ENCODE measurements at places on chromosomes 1 and 21. TPM values are rescaled to one million over a fixed set of nuclear protein-coding genes. Genes with fewer than 3 reads are reported as not detected.
A peak's percentile ranks its signal among the peaks of the same experiment; 100 is the strongest.

- DNase-seq, result no peak
These were observed 63.9 kb upstream of the EFHD2 start for GRCh38 chr1:15345705-15346345.

GRCh38 chr1:172499636-172500141 is 33.3 kb upstream of the SUCO start:
- DNase-seq, result peak; percentile 100

Gene PALMD
- total RNA-seq, result 8.2 TPM

- no peak for DNase-seq
These were observed 239.6 kb upstream of the FOXD3 start for GRCh38 chr1:63082766-63083165.

DNA sequence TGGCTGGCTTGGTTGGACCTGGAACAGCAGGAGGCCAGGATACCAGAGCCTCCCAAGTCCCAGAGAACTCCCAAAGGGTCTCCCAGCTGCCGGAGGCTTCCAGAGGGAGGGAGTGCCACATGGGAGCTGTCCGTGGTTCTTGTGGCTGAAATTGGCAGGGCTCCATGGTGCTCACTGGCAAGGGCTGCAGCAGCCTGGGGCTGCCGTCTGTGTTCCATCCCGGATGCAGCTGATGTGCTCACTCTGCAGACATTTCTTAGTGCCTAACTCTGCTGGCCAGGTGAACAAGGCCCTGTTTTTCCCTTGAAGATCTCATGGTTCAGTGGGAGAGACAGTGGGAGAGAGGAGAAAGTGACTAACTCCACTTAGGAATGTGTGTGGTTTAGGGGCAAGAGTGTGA is 261.1 kb downstream of the CAMTA1 start:
- peak; percentile 59 for DNase-seq

DNA sequence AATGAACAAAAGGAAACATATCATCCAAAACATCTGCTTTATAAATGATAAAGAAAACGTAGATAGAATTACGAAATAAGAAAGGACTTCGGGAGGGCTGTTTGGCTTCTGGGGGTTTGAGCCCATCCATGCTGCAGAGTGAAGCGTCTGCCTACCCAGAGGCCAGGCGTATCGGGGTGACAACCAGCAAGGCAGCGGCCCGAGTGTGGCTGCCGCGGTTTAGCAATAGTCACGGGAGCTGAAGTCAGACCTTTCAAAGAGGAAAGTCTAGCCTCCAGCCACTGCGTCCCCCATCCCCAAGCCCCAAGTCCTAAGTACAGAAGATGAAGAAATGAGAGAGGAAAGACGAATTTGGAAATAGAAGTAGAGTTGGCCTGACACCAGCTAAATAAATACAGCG is 8.6 kb downstream of the SLC37A1 start:
- DNase-seq, result no peak

GRCh38 chr1:158087320-158087927 is 93.3 kb upstream of the CD1D start:
- DNase-seq, result peak; percentile 87

DNA sequence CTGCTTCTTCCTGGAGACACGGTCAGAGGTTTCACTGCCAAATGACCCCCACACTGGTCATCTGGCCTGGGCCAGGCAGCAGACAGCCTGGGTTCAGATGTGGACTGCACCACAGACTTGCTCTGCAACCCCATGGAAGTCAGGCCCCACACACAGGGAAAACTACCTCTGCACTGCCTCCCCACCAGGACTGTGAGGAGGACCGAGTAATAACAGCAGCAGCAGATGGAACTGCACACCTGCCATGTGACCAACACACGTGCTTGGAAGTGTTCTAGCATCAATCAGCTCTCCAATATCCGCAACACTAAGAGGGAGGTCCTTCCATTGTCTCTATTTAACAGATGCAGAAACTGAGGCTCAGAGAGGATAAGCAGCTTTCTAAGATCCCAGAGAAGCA is 51.4 kb downstream of the SLC9A1 start:
- DNase-seq, result no peak

DNA sequence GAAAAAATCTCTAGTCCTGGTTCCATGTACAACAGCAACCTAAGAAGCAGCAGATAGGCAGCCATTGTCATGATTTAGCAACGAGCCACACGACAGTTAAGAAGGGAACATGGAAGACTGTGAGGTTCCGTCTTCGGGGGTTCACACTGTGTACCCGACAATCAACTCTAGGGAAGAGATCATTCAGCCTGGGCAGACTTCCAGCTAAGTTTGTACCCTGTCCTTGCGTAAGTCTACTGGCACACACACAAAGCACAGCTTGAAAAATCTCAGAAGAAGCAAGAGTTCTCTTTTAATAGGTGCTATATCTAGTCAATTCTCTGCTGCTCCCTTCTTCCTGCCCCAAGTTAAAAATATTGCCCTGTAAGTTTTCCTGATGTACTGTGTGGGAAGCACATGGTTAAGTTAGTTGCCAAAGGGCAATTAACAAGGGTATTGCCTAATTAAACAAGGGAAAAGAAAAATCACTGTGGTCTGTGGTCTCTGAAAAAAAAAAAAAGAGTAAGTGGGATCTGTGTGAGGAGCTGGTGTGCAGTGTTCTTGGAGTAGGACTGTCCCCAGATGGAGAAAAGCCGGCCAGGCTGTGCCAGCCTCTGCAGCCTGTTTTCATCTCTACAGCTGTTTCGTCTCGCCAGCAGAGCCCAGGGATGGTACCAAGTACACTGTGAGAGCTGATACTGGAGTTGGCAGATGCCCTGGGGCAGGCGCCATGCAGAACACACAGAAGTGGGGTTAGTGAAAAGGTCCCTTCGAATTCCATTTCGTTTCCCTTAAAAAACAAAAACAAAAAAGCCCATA is 6.4 kb upstream of the MYBPHL start:
- DNase-seq, result no peak

Gene IFI44
- 7.1 TPM for total RNA-seq

Gene USH2A
- total RNA-seq, result not detected

Gene FCRL5
- not detected for total RNA-seq

DNA sequence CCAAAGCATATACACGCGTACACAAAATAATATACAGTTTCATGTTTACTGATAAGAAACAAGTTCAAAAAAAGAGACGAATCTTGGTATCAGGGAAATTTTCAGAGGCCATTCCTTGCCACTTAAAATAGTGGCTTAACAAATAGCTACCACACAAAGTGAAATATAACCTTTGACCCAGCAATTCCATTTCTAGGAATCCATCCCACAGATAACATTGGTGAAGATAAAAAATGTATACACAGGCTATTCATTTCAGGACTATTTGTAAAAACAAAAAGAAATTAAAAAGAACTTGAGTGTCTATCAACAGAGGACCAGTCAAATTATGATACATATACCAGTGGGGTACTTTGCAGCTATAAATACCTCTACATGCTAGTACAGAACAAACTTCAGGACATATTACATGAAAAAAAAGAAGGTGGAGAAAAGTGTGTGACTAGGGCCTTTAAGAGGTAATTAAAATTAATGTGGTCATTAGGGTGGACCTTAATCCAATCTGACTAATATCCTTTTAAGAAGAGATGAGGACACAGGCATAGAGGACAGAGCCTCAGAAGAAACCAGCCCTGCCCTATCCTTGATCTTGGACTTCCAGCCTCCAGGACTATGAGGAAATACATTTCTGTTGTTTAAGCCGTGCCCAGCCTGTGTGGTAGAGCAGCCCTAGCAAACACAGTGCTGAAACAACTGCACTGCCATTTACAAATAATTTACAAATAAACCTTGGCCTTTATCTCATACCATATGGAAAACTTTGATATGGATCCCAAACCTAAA is 7.8 kb downstream of the UBE2G2 start:
- DNase-seq, result no peak

DNA sequence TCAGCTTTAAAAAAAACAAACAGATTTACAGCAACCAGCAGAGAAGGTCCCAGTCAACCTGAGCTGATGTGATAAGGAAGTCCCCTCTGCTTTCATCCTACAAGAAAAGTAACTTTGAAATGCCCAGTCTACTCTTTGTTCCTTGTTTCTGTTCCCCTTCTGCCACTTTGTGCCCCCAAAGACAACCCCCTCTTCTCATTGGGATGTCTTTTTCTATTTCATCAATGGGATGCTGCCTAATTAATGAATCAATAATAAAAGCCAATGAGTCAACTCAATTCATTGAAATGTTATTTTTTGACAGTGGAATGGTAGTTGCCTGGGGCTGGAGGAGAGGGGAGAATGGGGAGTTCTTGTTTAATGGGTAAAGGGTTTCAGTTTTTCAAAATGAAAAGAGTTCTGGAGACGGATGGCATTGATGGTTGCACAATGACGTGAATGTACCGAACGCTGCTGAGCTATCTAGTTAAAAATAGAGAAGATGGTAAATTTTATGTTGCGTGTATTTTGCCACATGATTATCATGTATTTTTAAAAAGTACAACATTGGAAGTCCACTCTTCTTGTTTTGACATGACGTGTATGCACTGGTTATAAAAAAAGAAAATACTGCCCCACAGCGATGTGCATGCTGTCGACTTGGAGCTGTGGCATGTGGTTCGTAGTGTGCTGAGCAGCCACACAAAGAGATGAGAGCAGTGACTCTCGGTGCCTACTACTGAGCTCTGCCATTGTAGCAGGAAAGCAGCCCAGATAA is 22.4 kb upstream of the PADI2 start:
- no peak for DNase-seq

DNA sequence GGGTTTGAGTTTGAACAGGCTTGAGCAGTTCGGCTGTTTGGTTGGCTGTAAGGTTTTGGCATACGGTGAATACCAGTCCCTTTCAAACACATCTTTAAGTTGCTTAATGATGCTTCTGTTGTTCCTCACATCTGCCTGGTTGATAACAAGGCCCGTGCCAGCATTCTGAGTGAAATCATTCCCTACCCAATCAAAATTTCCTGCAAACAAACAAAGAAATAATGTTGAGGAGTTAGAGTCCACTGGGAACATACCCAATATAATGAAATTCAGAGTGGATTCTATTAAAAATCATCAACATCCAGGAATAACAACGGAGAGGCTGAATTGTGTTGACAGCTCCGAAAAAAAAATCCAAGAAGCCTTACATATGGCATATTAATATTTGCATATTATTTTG is 91.0 kb upstream of the MAP1LC3C start:
- DNase-seq, result no peak

Gene MASP2
- 0.92 TPM for total RNA-seq

Gene PDC
- total RNA-seq, result not detected

DNA sequence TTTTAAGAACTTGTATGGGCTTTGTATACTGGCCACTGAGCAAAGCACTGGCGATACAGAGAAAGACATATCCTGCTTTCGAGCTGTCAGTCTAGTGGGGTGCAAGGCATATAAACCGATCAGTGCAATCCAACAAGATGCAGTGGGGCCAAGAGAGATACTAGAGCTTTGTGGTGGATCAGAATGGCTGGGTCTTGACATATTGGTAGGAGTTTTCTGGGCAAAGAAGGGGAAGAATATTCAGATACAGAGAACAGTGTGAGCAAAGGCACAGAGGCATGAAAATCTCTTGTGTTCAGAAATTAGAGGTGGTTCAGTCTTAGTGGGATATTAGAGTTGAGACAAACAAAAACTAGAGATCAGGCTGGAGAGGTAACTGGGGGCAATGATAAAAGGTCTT is 49.2 kb downstream of the FOXO6 start:
- no peak for DNase-seq

DNA sequence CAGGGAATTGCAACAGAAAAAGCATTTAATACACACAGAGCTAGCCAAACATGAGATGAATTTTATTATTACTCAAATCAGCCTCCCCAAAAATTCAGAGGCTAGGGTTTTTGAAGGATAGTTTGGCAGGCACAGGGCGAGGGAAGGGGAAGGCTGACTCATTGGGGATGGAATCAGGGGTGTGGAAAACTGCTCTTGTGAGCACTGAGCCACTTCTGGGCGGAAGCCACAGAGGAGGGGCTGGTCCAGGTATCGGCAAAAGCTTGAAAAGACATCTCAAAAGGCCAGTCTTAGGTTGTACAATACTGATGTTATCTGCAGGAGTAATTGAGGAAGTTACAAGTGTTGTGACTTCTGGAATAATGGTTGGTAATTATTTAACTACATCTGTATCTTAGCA is 109.4 kb downstream of the TLR5 start:
- DNase-seq, result peak; percentile 55

GRCh38 chr1:5479876-5480646 is 512.2 kb downstream of the NPHP4 start:
- DNase-seq, result no peak

DNA sequence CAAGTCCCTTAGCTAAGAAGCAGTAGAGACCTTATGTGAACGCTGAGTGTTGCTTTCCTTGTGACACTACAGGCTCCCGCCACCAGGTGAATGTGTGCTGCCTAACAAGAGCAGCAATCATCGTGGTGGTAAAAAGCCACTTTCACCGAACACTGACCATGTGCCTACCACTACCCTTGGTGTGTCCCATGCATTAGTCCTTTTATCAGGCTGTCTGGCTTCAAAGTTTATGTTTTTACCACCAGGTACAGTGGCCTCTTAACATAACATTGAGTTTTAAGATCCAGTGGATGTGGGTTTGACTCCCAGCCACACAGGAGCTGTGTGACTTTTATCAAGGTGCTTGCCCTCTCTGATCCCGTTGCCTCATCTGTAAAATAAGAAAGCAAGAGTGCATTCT is 1.7 kb downstream of the C1QB start:
- DNase-seq, result peak; percentile 33

DNA sequence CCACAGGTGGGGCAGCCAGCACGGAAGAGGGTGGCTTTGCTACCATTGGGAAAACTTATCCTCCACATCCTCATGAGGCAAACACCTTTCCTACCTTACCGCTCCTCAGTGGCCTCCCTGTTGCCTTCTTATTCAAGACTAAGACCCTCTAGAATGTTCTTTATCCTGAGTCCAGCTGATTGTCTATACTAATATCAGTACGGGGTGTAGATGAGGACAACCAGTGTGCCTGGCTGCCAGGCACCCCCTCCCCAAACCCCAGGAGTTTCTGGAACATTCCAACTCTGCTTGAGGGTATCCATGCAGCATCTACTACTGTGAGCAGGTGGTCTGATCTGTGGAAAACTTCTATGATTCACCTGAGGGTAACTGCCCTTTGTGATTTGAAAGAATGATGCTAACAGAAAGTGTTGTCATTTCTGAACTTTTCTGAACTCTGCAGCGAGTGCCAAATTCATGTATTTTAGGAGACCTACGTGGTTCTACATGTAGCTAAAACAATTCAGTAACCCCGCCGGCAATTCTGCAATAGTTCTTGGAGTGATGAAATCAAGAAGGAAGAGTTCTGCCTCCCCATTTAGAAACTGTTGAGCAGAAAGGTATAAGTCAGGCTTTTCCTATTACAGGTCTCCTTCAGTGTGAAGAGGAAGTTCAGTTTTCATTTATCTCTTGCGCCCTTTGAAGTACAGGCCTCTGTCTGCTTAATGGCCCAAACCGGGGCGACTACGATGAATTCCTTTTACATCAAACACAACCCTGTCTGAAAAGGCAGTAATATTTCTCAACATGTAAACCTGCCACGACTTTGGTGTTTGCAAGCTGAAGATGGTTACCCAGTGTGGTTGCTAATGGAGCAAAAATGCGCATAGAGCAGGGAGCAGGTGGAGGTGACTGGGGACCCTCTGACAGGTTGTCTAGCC is 80.4 kb downstream of the RUNX1 start:
- DNase-seq, result no peak

DNA sequence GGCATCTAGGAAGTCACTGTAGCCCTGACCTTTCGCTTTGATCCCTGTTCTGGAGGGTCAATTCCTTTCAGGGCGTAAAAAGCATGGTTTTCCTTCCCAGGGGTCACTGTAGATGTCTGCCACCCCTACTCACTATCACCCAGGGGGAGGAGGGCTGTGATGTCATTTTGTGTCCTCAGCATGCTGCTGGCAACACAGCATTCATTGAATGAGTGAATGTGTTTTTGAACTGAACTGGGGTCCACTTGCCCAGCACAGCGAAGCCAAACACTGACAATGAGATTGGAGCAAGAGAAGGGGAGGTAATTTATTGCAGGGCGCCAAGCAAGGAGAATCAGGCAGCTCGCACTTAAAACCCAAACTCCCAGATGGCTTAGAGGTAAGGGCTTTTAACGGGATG is 78.2 kb upstream of the PGBD5 start:
- DNase-seq, result no peak
